Hippocampal formation (tissue), 2 donors: ENCODE measurements at places on chromosomes 2 and 18.

GRCh38 chr2:144267239-144267638 is 252.7 kb downstream of the ZEB2 start:
- DNase-seq: no peak

DNA sequence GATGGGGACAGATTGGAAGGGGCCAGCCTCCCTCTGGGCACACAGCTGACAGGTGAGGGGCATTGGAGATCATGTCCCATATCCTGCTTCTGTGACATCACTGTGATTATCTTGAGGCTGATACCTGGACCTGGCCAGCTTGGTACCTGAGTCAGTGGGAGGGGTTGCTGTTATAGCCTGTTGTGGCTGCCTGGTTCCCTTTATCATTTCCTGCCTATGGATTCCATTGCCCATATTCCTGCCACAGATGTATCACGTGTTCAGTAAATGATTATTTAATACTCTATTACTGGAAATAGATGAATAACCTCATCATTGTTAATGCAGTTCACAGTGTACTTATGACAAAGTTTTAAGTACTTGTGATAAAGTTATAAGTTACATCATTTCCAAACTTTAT is 7.8 kb upstream of the SCYGR1 start:
- no peak for DNase-seq

DNA sequence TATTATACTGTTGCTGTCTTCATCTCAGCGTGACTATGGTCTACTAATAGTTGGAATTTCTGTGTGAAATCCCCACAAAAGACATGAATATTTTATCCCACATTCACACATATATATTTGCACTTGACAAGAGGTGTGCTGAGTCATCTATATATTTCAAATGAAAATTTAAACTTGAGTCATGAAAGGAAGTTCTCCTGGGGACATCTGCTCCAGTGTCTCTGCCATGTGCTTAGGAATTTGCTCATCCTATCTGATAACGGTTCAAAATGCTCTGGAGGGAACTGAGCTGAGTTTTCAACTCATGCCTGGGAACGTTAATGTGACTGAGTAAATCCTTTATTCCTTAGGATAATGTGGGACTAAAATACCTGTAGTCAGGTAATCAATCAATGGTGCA is 326.2 kb upstream of the MEX3C start:
- DNase-seq: no peak

DNA sequence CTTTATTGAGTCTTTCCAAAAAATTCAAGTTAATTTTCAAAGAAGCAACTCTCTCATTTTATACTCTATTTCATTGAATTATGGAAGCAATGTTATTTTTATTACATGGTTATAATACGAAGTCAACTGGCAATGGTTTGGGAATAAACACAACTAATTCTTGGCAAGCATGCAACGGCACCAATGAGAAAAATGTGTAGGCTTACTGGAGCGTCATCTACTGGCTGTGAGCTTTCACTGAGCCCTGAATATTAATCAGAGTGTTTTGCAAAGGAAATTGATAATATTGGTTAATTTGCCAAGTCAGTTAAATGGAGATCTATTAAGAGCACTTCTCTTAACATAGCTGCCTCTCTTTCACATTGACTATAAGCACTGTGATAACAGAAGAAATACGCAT is 163.9 kb downstream of the IKZF2 start:
- no peak for DNase-seq

DNA sequence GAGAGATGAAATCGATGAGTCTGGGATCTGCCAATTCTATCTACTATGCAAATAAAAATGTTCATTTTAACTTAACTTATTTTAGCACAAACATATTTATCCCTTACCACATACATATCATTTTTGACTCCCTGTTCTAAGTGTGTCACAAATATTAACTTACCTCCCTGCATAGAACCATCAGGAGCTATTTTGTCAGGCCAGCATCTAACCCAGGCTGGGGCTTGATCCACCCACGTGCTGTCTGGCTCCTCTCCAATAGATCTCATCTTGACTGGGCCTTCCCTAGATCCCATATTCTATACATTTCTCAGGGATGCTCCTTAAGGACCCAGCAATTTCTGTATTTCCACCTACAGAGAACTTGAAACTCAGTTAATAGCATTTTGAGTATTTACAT is 20.9 kb downstream of the NTSR2 start:
- no peak for DNase-seq

DNA sequence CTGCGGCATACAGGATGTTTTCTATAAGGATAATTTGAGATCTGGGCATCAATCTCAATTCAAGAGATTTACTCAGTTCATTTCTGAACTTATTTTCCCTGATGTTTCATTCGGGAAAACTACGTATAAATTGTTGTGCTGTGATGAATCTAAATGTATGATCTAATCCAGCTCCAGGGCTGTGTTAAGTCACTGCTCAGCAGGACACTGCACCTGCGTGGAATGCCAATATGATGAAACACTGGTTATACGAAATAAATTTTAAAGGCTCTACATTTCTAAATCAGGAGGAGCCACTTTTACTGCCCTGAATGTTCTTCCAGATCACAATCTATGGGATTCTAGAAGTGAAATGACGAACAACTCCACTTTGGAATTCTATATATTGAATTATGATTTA is 259.0 kb downstream of the HNMT start:
- DNase-seq: no peak

DNA sequence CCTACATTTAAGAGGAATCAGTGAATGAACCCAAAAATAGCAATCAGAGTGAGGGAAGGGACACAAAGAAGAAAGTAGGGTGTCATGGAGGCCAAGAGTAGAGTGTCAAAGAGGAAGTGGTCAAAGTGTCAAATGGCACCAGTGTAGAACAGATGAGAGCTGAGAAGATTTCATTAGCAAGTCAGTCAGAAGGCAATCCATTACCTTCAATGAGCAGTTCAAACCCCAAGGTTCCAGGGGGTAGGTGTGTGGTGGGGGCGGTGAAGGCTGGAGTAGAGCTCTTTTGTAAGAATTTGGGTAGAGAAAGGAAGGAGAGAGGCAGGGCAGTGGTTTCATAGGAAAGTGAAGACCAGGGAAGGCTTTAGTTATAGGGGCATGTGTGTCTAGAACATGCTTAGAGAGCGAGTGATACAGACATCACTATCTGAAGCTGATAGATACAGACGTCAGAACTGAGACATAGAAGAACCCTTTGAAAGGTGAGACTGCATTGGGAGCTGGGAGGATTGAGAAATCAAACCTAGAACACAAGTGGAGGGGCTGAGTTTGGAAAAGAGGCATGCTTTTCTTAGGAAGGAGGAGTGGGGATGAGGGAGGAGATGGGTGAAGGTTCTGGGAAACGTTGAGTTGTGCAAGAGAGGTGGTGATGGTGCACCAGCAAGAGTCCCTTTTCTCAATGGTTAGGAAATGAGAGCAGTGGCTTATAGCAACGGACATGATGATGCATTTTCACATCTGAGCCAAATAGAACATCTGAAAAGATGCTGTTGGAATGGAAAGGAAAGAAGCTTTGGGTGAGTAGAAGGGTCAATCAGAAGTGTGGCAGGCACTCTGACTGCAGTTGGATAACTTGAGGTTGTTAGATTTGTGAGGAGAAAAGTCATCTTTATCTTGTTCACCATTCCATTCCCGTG is 48.9 kb upstream of the IL1RL1 start:
- DNase-seq: no peak

- no peak for DNase-seq
Observed at GRCh38 chr2:168138901-168139300, 108.5 kb downstream of the STK39 start.

DNA sequence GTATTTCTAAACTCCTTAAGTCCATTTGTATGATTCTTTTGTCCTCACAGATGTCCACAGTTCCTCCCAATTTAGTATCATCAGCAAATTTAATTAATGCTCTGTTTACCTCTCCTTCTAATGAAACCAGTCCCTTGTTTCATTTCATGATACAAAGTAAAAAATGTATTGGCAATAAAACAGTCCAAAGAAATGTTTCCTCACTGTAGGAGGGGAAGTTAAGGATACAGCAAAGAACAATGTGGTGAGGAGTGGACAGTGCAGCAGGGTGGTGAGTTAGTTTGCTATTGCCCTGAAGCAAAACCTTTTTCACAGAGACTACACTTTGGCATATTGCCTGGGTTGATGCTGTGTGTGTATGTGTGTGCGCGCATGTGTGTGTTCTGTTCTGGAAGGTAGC is 401.5 kb downstream of the ARHGAP15 start:
- no peak for DNase-seq
